Spleen (tissue), 13 donors: ENCODE measurements at places on chromosomes 5 and 9.

GRCh38 chr9:135883410-135884089 lies 23.8 kb downstream of the CAMSAP1 start:
- DNase-seq: no peak

DNA sequence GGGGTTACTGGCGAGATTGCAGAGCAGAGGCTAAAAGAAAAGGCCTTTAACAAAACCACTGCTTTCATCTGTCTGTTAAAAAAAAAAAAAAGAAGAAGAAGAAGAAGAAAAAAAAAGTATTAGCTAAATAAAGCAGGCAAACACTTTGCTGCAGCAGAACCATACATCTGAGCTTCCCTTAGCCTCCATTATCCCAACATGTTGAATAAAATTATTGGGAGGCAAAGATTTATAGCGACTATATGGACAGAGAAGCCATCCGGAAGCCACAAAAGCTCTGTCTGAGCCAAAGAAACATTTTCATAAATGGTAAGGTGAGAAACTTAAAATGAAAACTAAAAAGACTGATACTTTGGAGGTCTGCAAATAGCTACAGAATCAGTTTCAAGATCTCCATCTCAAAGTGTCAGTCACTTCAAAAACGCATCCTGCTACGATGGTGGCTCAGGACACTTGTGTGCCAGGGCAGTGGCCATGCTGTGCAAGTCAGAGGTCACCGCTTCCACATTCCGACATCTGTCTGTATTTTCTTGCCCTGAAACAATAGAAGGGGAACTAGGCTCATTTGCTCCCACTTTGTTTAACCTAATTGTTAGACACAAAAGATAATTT lies 9.6 kb downstream of the EFNA5 start:
- no peak for DNase-seq

DNA sequence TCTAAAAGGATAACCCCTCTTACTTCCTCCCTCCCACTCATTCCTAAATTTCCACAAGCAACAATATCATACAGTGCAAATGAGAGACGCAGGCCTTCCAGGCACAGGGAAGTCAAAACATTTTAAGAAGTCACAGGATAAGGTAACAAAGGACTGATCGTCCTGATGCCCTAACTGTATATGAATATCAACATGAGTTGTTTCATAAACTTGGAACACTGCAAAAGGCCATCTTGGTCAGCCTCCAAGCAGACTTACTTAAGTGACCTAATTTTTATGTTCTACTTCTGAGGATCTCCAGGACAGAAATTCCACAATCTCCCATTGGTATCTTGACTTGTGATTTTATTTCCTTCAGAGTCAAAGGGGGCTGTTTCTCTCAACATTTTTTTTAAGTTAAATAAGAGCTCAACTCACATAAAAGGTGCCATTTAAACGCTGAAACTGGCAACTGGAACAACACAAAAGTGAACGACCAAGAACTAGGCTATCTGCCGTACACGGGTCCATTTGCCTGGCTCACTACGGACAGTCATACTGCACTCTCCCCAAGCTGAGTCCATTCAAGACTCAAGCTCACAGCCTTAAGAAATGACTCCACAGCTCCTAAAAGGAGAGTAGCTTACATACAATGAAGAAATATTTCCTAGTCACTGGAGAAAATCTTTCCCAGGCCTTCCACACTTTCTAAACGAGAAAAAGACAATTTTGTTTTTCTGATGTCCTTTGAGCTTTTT lies 71.3 kb downstream of the LHFPL2 start:
- DNase-seq: no peak

- DNase-seq: no peak
Measured at GRCh38 chr5:139223481-139223880, 25.3 kb upstream of the SIL1 start.

DNA sequence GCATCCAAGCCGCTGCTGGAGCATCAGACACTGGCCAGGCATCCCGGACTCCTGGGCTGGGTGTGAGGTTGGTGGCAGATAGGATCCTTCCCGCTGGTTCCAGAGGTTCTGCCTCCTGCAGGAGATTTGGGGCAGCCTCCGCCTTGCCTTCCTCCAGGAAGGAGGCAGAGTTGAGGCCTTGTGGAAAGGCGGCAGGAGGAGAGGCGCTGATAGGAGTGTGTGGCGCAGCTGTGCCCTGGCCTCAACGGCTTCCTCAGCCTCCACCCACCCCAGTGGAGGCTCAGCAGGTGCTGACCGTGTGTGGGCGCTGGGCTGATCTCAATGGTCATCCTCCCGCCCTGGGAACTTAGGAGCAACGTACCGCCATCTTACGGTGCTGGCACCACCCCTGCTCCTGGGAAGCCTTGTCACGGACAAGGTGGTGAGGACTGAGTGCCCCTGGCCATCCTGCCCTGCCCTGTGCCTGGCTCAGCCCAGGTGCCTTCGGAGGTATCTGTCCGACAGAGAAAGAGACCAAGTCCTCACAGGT lies 10.2 kb downstream of the NCS1 start:
- DNase-seq: no peak

DNA sequence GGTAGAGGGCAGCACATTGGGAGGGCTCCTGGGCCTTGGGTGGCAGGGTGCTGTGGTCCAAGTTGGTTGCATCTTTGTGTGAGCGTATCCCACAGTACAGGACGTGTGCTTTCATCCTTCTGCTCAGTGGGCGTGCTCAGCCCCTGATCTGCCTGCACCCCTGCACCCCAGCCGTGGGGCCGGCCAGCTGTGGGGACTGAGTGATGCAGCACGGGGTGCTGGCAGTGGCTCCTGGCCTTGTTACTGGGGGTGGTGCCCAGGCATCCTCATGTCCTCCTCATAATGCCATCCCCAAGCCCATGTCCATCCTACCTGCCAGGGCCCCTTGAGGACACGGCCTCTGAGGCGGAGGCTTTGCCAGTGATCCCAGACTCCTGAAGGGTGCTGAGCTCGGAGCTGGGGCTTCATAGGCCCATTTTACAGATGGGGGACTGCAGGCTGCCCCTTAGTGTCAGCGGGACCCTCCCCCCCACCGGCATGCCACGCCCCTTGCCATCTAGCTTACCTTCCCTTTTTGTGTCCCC lies 100.7 kb downstream of the PHF2 start:
- DNase-seq: peak; percentile 62

- no peak for DNase-seq
Measured at GRCh38 chr9:132806723-132807421, 71.2 kb downstream of the AK8 start.

GRCh38 chr5:53019320-53019719 lies 30.2 kb downstream of the ITGA2 start:
- no peak for DNase-seq

GRCh38 chr5:51156838-51157237 lies 226.4 kb upstream of the ISL1 start:
- DNase-seq: no peak

DNA sequence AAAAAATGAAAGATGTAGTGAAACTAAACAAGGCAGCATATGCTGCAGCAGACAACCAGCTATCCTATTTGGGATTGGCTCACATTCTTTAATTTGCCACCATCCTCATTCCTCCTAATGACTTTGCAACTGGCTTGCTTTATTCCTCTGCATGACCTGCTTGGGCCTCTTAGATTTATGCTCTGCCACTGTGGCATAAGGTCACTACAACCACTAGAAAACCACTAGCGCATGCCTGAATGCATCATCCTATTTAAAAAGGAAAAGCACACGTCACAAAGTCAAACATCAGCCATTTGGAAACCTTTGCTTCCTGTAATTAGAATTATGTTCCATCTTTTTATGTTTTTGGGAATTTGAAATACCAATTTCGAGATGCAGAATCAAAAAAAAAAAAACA lies 40.8 kb upstream of the CCDC152 start:
- DNase-seq: no peak

DNA sequence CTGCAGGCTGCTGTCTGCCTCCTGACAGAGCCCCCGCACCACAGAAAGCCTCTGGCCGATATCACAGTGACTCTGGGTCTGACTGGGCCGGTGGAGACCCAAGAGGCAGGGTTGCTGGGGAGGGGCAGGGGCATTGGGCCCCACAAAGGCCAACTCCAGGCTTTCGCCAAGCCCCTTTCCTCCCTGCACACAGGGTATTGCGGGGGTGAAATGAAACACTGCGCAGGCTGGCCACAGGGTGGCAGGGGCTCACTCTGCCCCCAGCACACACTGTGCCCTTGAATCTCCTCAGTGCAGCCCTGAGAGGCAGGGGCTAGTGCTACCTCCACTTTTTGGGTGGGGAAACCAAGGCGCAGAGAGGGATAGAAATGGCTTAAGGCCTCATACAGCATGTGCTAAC lies 44.6 kb downstream of the BARX1 start:
- DNase-seq: no peak

DNA sequence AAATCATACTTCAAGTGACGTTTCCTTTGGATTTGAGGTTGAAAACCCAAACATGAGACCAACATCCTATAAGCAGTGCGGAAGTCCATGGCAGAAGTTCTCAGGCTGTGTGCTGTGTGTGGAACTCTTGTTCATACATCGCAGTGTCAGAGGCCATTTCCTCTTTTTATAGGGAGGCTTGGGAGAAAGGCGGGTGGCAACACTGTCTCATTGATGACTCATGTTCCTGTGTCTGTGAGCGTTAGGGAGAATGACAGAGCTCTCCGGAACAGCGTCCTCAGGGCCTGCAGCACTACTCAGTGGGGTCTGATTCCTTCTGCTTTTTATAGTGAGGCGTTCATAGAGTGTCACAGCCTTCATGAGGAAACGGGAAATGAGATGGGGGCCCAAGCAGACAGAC lies 98.8 kb upstream of the BASP1 start:
- no peak for DNase-seq

DNA sequence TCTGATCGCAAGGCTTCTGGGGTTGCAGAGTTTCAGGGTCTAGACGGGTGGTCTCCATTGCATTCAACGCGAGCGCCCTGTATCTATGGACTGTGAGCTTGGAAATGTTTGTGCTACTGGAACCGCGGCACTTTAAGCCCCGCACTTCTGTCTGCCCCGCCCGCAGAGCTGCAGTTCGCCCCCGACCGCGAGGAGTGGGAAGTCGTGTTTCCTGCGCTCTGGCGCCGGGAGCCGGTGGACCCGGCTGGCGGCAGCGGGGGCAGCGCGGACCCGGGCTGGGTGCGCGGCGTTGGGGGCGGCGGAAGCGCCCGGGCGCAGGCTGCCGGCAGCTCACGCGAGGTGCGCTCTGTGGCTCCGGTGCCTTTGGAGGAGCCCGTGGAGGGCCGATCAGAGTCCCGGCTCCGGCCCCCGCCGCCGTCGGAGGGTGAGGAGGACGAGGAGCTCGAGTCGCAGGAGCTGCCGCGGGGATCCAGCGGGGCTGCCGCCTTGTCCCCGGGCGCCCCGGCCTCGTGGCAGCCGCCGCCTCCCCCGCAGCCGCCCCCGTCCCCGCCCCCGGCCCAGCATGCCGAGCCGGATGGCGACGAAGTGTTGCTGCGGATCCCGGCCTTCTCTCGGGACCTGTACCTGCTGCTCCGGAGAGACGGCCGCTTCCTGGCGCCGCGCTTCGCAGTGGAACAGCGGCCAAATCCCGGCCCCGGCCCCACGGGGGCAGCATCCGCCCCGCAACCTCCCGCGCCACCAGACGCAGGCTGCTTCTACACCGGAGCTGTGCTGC lies 1.0 kb downstream of the ADAMTS19 start:
- peak; percentile 74 for DNase-seq

DNA sequence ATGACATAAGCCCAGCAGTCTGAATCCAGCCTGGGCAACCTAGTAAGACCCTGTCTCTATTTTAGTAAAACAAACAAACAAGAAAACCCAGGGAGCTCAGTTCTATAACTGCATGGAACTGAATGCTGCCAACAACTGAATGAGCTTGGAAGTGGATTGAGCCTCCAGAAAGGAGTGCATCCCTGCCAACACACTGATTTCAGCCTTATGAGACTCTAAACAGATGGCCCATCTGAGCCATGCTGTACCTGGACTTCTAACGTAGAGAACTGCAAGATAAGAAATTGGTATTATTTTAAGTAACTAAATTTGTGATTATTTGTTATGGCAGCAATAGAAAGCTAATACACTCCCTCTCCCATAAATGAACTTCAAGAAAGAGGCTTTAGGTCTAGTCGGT lies 150.4 kb upstream of the RAI14 start:
- DNase-seq: no peak

DNA sequence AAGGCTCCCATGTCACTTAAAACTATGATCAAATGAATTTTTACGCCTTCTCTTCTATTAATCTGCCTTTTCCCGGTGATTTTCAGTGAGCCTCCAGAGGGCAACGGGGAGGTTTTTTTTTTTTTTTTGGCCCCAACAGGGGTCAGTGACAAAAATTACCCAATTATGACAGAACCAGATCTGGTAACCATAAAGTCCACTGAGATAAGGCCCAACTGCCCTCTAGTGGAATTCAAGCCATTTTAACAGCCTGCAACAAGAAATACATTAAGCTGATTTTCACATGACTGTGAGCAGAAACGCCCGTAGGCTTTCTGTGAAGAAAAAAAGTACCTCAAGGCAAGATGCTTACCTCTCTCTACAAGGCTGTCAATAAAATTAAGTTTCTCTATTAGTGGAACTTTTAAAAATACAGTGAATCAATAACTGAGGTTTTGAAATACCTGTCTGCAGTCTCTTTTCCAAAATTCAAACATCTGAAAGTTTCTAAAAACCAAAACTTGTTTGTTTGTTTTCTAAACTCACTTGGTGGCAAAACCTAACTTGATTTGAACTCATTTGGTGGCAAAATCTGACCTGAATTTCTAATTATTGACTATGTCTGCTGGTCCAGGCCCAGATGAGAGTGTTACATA lies 49.7 kb upstream of the FST start:
- no peak for DNase-seq
